GM13977 (cell line): ENCODE measurements at places on chromosomes 6 and 20.
A peak's percentile ranks its signal among the peaks of the same experiment; 100 is the strongest.

DNA sequence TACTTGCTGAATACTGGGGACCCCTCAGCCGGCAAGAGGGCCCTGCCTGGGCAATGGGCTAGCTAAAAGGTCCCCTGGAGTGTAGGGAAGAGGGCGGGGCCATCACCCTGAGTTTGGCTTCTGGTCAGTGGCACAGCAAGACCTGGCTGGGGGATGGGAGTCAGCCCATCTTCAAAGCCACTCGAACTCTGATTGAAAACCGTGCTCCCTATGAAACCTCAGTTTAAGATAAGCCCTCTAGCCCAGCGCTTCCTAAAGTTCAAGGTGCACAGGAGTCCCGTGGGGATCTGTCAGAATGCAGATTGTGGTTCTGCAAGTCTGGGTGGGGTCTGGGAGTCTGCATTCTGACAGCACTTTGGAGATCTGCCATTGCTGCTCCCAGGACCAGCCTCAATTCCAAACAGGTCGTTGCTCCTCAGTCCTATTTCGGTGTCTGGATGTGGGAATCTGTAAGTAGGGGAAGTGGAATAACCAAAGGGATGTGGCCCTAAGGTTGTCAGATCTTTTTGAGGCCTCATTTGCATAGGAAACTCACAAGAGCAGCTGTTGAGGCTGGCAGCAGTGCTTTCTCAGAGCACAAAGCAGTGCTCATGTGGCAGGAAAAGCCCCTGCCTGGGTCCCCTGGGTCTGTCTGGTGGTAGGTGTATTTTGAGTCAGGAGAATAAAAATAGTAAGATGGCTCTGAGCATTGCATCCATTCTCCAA is 85.3 kb upstream of the SCP2D1 start:
- peak; percentile 38 for DNase-seq

- DNase-seq: no peak
These were observed 7.5 kb downstream of the SYCP2 start for GRCh38 chr20:59925899-59926298.

- DNase-seq: no peak
These were observed 321.4 kb downstream of the FARS2 start for GRCh38 chr6:5582762-5583161.

- DNase-seq: no peak
These were observed 49.5 kb downstream of the NCOA3 start for GRCh38 chr20:47551222-47551621.

DNA sequence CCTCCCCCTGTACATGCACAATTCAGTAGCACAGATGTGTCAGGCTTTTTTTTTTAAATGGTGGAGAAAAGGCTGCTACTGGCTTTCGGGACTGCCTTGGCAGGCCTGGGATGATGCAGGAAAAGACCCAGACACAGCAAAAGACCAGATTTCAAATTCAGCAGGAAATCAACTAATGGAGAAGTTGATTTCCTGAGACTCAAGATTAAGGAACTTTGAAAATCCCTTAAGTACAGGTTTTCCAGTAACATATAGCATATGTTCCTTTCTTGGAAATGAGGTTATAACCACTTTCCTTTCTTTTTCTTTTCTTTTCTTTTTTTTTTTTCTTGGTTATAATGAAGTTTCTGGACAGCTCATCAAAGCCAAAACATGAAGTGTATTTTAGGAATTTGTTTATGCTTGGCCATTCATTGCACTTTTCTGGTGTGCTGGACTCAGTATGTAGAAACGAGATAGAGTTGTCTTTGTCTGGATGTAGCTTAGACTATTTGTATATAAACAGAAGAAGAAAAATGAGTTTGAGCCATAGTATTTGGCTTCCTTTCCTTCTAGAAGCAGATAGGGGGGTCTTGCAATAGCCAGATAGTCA is 119.4 kb downstream of the SASH1 start:
- DNase-seq: no peak
